ENCODE measurements at places on chromosomes 6 and 20.

GRCh38 chr6:6730831-6731230 lies 142.3 kb downstream of the LY86 start:
- DNase-seq: no peak

GRCh38 chr20:19779634-19780033 lies 21.6 kb downstream of the RIN2 start:
- DNase-seq: no peak

DNA sequence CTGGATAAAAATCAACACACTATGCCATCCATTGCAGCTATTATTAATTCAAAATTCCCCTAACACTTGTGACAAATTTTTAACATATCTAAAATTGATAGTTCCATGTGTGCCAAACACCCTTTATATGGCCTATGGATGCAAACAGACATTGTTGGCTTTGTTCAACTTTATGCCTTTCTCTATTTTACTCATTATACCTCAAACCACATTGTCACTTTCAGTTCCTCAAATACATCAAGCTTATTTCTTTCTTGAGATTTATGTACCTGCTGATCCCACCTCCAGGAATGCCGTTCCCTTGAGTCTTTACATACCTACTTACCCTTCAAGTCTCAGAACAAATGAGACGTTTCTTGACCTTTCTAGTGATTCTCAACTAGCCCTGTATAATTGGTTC lies 193.5 kb upstream of the PLN start:
- no peak for DNase-seq

DNA sequence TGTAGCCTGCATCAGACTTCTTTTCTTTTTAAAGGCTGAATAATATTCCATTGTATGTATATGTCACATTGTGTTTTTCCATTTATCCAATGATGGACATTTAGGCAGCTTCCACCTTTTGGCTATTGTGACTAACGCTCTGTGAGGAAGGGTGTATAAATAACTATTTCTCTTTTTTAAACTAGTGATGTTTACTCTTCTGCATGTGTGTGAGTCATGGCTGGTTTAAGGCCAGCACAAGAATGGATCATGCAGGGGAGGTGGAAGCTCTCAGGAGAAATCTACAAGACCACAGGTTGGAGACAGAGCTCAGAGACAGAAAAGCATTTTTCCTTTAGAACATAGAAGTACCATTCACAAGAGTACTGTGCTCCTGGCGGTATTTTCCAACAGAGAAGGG lies 307.2 kb downstream of the SOX4 start:
- DNase-seq: no peak

- DNase-seq: no peak
Measured at GRCh38 chr6:18268066-18268465, 3.7 kb upstream of the DEK start.

GRCh38 chr6:112210852-112211251 lies 43.5 kb downstream of the LAMA4 start:
- no peak for DNase-seq

DNA sequence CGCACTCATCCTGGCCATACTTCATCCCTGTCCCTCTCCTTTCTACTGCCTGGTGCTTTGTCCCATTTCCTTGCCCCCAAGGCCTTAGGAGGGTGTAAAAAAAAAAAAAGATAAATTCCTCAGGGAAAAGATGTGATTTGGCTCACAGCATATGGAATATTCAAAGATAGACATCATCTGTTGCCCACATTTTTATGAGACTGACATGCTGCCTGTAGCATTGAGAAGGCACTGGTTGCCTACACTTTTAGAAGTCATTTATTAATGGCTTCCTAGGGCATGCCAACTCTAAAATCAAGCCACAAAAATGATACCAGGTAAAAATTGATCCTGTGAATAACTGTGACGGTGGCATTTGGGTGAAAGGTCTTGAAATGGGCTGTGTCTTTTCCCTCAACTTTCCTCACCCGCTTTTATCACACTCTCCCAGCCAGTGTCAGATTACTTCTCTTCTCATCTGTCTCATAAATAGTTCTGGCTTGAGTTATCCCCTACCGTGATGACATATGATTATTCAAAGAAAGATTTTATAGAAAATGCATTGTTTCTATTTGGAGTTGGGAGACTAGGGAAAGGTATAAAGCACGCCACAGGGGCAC lies 139.4 kb downstream of the CARMIL1 start:
- no peak for DNase-seq

DNA sequence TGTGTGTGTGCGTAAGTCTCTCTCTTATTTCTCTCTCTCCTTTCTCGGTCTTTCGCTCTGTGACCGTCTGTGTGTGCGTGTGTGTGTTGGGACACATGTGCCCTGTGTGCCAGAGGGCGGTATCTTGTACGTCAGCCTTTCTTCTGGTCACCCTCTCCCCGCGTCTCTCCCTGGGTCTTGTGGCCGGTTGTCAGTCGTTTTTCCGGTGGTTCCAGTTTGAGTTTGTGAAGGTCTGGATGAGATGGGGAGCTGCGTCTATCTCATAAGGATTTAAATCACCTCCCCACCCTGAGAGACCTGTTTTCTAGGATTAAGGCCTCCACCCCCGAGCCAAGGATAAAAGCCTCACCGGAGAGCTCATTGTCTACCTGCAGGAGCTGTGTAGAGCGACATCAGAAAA lies 295.5 kb upstream of the ZNF337 start:
- DNase-seq: no peak

- DNase-seq: no peak
Measured at GRCh38 chr6:85866370-85866730, 223.7 kb upstream of the SYNCRIP start.

DNA sequence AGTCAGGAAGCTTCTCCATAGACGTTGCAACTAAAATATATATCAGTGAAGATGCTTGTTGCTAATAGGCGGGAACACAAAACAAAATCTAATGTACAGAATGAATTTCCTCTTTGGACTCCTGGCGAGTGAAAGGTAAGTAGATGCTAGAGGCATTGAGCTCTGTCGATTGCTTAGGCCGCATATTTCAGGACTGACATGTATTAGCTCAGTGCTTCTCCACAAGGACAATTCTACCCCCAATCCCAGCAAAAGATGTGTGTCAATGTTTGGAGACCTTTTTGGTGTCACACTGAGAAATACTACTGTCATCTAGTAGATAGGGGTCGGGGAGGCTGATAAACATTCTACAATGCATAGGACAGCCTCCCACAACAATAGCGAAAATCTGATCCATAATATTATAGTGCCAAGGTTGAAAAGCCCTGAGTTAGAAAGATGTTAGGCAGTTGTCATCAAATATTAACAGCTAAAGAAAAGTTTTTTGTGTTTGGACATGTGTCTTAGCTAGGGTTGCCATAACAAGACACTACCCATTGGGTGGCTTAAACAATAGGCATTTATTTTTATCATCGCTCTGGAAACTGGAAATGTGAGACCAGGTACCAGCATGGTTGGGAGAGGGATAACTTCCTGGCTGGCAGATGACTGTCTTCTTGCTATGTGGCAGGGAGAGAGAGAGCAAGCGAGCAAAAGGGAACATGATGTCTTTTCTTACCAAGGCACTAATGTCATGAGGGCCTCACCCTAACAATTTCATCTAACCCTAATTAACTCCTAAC lies 48.0 kb upstream of the BCAS1 start:
- no peak for DNase-seq

DNA sequence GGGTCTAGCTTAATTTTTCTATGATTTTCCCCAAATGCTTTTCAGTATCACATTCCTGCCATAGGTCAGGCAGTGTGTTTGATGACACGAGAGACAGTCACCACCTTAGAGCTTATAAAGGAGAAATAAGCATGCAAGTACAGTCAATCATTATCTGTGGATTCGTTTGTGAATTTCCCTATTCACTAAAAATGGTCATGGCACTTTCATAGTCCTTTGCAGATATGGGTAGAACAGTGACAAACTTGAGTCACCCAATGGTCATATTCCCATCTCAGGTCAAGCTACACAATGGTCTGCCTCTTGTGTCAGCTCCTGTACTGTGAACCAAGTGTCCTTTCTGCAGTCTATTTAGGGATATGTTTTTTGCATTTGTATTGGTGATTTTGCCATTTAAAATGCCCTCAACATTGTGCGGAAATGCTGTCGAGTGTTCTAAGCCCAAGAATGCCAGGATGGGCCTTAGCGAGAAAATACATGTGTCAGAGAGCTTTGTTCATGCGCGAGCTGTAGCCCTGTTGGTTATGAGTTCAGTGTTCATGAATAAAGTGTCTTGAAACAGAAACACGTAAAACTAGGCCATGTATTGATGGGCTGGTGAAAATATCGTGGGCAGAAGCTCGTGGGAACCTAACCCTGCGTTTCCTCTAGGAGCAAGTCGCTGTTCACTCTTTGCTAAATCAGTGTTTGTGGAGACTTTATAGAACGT lies 19.8 kb downstream of the SUMO4 start:
- no peak for DNase-seq

GRCh38 chr20:43531091-43531443 lies 23.6 kb downstream of the L3MBTL1 start:
- DNase-seq: no peak

DNA sequence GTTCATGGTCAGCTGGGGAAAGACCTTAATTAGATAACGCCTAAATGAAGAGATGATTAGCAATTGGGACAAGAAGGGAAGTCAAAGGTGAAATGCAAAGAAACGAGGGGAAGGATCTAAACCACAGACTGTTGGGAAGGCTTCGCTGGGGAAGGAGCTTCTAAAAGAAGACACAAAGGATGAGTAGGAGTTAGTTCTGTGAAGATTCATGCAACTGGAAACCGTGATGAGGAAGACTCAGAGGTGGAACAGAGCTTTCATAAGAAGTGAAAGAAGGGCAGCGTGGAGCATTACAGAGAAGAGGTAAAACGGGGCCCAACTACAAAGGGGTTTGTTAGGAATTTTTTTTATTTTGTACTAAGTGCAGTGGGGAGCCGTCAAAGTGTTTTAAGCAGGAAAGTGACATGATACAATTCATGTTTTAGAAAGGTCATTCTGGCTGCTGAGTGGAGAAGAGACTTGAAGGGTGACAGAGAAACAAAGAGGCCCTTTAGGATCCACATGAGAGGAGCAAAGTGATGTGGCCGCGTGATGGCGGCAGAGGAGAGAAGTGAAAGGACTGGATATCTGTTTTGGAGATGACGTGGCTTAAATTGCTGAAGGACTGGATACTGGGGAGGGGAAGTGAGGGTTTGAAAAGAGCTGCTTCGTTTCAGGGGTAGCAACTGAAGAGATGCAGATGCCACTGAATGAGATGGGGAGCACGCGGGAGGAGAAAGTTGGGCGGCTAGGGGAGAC lies 33.6 kb downstream of the TTI1 start:
- DNase-seq: no peak

DNA sequence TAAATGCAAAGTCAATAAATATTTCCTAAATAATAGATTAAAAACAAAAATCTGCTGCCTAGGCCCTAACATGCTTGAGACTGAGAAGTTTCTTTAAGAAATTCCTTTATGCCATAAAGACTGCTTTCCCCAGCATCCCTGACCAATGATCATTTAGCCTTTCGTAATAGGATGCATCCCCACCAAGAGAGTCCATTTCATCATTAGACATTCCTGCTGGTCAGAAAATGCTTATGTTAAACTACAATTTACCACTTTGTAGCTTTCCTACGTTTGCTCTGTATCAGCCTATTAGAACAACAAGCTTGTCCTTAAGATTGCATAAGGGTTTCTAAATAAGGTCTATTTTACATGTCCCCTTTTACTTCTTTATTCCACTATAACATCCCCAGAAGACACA lies 59.8 kb upstream of the HSF2 start:
- no peak for DNase-seq

- no peak for DNase-seq
Measured at GRCh38 chr6:53585208-53585900, 40.5 kb upstream of the GCLC start.

- no peak for DNase-seq
Measured at GRCh38 chr6:107670792-107671199, 153.3 kb downstream of the SCML4 start.

DNA sequence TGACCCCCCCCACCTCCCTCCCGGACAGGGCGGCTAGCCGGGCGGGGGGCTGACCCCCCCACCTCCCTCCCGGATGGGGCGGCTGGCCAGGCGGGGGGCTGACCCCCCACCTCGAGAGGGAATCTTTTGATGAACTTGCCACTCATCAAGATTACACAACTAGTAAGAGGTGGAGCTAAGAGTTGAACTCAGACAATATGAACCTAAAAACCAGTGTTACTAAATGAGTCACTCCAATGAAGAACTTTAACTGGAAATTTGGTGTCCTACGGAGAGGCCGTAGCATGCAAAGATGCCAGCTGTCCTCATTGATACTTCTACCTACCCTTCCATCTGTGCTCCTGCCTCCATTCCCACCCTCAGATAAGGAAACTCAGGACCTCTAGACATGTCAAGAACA lies 42.8 kb downstream of the PFDN4 start:
- no peak for DNase-seq

DNA sequence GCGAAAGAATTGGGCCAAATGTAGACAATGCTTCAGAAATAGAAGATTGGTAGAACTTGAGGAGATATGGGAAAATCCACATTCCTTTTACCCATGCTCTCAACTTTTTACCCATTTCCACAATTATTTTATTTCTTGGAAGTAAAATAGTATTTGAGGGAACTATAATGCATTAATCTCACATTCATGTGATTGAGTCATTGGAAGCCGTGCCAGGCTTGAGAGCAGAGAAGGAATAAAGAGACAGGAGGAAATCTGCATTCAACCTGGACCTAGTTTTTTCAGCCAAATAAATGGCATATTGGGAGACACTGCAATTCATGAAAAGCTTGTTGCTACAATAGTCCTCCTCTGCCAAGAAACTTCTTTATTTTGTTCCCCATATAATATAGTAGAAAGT lies 2.8 kb upstream of the NUP153 start:
- DNase-seq: no peak

DNA sequence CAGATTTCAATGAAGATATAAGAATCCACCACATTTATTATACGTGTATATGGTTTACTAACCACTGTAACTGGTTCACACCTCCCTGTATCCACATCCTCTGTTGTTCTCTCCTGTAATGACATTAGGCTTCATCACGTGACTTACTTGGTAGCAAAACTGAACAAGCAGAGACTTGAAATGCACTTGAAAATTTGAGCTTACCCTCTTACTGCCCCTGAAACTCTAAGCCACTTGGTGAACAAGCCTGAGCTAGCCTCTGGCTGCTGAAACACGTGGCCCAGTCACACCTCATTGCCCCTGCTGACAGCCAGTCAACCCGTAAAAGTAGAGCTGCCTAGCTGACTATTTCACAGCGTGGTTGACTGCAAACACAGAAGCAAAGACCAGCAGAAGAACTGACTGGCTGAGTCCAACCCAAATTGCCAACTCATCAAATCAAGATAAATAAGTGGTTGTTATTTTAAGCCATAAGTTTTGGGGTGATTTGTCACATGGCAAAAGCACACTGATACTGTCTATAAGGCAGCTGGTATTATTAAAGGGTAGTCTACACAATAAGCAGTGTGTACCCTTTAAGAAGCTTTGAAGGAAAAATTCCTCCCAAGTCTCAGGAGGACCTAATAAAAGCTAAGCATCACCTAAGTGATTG lies 109.0 kb downstream of the RALGAPA2 start:
- no peak for DNase-seq

GRCh38 chr6:13934721-13935120 lies 10.0 kb downstream of the RNF182 start:
- DNase-seq: no peak

DNA sequence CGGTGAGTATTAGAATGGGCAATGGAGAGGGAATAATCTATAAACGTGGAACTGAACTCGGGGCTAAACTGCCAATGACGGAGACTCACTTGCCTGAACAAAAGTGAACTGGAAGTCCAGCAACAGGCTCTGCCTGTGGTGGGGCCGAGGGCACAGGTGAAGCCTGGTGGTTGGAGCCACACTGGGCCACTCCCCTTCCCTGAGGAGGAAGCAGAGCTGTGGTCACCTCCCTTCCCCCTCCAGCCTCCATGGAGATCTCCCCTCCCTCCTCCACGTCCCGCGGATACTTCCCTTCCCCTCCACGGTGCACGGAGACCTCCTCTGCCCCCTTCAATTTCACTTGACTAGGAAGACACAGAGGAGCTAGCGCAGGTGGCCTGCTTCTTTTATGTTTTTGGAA lies 14.7 kb upstream of the DSP start:
- no peak for DNase-seq
